ENCODE measurements at places on chromosomes 5 and 9.

GRCh38 chr5:66143473-66144073, 527 bp upstream of the SREK1 start:
- DNase-seq = no peak

- DNase-seq = no peak
Measured at GRCh38 chr5:173163219-173163618, 18.9 kb downstream of the BNIP1 start.

DNA sequence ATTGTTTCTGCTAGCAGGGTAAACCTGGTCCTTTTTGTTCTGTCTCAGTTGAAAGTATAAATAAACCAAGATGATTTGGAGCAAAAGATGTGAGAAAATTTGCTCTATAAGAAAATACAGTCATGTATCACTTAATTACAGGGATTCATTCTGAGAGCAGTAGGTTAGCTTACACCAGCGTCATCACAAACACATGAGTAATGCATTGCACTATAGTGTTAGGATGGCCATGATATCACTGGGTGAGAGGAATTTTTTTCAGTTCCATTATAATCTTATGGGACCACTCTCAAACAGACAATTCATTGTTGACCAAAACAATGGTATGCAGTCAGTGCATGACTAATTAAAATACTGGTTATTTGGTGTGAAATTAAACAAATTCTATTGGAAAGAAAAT, 430.9 kb downstream of the CHSY3 start:
- DNase-seq = no peak

DNA sequence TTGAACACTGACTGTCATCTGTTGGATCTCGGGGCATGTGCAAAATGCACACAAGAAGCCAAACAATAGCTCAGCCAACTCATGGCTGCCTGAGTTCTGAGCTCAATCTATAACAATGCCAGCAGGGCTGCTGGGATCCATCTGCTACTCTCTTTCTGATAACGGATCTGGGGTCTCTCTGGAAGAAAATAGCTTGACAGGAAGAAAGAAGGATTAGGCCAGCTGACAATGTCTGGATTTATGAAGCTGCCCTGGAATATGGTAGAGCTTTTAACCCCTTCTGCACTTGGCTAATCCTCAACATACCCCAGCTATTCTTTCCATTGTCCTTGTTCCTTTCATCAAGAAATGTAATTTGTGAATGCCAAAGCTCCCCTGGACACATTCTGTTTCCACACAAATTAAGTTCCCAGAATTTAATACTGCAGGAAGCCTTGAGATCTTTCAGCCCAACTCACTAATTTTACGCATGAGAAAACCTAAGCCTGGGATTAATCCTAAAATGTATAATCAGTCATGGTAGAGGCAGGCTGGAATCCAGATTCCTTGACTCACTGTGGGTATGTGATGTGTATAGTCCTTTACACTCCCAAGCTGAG, 62.7 kb upstream of the PCA3 start:
- DNase-seq = no peak

- DNase-seq = no peak
Measured at GRCh38 chr9:130890870-130891687, 5.5 kb downstream of the QRFP start.
